ENCODE measurements at places on chromosomes 13 and 19.

- DNase-seq: peak; percentile 42
Observed at GRCh38 chr19:13119627-13120026, 1.6 kb downstream of the NACC1 start.

DNA sequence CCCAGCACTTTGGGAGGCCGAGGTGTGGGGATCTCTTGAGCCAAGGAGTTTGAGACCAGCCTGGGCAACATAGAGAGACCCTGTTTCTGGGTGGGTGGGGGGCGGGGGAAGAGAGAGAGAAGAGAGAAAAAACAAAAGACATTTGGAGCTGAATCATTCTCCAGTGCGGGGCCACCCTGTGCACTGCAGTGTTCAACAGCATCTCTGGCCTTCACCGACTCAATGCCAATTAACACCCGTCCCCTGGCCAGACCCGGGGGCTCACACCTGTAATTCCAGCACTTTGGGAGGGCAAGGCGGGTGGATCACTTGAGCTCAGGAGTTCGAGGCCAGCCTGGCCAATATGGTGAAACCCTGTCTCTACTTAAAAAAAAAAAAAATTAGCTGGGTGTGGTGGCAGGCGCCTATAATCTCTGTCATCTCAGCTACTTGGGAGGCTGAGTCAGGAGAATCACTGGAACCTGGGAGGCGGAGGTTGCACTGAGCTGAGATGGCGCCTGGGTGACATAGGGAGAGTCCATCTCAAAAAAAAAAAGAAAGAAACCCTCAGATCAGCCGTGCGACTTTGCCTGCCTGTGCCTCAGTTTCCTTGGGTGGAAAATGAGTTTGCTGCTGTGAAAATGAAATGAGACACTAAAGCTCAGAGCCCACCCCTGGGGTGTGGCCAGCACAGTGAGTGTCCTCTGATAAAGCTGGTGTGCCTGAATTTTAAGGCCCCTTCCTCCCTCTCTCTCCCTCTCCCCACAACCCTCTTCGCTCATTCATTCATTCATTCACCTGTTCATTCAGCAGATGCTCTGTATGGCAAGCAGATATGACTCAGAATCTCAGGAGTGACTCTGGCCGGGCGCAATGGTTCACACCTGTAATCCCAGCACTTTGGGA is 6.4 kb downstream of the KLF2 start:
- DNase-seq: no peak

DNA sequence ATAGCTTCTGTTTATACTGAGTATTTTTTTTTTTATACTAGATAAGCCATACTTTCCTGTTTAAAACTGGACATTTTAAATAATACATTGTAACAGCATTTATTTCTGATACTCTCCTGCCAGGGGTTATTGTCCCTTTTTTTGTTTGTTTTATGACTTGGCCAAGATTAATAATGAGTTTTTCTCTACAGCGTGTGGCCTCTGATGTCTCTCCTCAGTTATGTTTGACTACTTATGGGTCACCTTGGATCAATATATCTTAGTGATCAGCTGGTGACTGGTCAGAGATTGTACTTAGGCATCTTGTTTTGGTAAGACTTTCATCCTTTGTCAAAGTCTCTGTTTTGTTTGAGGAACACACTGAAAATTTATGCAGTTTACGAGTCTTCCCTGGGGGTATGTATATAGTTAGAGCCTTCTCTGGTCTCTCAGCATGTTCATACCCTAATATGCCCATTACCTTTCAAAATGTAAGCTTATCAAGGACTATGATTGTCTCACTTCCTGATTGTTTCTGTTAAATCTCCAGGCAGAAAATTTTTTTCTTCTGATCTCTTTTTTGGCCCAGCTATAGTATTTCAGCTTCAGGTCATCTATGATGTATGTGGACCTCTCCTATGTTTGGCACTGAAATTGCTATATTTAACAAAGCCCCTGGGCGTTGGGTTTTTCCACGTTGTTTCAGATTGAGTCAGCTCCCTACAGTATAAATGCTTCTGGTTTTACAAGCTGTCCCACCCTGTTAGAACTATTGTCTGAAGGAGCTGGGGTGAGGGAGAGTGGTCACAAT is 87.9 kb downstream of the URI1 start:
- peak; percentile 36 for DNase-seq

- no peak for DNase-seq
Observed at GRCh38 chr19:16175954-16176353, 2.6 kb upstream of the CIB3 start.

DNA sequence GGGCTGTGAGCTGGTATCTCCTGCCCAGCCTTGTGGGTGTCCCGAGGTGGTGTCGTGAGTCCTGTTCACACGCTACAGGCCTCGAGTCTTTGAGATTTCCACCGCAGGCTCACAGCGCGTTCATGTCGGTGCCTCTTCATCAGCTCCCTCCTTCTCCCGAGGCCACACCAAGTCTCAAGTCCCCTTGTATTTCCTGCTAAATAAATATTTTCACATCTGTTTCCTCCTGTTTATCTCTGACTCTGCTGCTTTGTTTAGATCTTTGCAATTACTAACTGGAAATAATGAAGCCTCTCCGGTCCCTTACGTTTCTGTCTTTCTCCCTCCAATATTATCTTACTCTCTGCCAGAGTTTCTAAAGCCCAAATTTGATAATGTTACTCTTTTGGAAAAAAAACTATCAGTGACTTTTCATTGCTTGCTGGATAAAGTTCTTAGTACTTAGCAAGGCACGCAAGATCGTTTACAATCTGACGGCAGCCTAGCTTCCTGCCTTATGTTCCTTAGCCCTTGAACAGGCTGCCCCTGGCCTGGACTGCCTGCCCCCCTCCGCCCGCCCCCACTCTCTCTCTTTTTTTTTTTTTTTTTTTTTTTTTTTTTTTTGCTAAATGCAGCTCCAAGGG is 130.5 kb upstream of the RNF113B start:
- DNase-seq: peak; percentile 66

- DNase-seq: no peak
Observed at GRCh38 chr13:59332966-59333365, 830.8 kb downstream of the DIAPH3 start.

DNA sequence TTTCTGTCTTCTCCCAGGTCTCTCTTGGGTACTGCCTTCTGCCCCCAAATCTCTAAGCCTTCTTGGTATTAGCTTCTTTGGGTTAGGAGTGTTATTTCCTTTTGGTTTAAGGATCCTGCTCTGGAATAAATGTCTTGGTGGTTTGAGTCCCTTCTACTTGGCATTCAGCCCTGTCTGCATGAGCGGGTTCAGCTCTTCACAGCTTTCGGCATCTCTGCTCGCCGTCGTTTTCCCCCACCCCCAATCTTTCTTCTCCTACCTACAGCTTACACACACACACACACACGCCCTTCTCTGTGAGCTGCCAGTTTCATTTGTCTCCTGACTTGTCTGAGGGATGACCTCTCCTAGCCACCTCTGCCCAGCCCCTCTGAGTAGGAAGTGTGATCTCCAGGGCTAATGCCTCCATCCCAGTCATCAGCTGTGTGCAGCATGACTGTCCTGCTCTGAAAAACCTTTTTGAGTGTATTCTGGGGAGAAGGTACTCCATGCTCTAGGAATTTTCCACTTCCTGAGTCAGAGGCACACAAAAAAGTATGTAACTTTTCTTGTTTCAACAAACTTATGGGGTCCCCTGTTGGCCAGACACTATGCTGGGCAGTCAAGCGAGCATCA is 4.7 kb downstream of the CNOT3 start:
- DNase-seq: peak; percentile 31

DNA sequence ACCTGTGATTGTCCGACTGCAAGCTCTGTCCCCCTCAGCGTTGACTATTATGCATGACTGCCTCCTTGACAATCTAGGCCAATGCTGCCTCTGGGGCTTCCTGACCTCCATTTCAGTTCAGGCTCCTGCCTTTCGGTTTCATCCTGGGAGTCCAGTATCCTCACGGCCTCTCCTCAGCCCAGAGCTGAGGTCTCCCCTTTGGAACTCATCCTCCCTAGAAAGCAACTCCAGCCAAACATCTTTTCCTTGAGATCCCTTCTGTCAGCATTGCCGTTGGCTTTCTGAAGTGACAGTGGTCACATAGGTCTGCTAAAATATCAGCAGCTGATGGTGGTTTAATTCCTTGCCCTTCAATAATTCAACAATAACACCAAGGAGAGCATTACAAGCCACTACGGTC is 519.1 kb upstream of the NBEA start:
- DNase-seq: no peak

- DNase-seq: no peak
Observed at GRCh38 chr19:47779524-47780214, 1.2 kb downstream of the SELENOW start.

DNA sequence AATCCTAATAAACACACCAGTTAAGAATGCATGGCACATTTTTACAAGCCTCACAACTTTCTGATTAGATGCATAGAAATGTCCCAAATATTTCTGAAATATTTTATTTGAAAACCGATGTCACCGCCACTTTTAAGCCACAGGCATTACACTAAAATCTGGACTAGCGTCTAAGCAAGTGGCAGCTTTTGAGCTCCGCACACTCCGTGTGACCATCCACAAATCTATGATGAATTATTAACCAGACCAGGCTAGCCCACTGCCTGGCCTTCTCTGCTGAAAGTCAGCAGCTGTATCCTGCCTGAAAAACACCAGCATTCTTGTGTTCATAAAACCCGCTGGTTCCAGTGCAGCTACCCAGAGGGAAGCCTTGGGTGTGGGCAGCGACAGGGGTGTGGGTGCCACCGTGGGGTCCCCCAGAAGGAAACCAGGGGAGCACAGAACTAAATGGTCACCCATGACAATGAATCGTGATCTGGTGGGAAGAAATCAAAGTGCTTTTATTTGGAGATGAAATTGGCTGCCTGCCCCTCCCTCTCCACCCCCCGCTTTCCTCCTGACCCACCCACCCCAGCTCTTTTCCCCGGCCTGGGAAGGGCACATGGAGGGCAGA is 13.8 kb downstream of the RASA3 start:
- DNase-seq: peak; percentile 76

GRCh38 chr13:75762076-75762937 is 126.2 kb downstream of the LMO7 start:
- DNase-seq: peak; percentile 63

DNA sequence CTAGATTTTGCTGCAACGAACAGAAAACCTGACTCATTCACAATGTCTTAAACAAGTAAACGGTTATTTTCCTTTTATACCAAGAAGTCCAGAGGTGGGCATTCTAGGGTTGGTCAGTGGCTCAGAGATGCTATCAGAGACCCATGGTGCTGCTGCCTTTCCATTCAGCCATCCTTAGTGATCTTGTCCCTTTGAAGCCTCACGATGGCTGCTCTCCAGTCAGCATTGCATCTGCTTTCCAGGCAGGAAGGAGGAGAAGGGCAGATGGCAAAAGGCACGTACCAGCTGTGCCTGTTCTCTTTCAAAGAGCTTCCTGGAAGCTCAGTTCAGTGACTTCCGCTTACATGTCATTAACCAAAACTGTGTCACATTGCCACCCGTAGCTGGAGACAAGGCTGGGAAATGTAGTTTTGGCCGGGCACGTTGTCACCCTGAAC is 30.1 kb downstream of the WDFY2 start:
- DNase-seq: no peak

GRCh38 chr13:45205124-45205523 is 4.3 kb upstream of the KCTD4 start:
- no peak for DNase-seq

- DNase-seq: no peak
Observed at GRCh38 chr19:38210458-38210987, 13.5 kb downstream of the DPF1 start.

DNA sequence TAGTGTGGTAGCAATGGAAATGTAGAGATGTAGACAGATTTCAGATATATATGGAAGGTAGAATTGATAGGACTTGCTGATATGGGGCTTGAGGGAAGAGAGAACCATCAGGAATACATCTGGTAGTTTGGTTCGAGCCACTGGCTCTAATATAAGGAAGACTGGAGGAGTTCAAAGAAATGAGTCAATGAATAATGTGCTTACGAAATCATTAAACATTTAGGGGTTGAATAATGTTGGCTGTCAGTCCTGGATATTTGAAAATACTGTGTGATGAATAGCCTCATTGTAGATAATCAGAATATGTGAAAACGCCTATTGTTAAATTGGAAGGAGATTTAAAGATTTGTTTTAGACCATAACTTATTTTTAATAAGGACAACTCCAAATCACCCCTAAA is 21.6 kb downstream of the SGCG start:
- DNase-seq: no peak

GRCh38 chr19:12833418-12833737 is 1.0 kb downstream of the RTBDN start:
- no peak for DNase-seq

- no peak for DNase-seq
Observed at GRCh38 chr19:24062190-24062589, 24.8 kb upstream of the ZNF254 start.

- peak; percentile 80 for DNase-seq
Observed at GRCh38 chr13:32246468-32246867, 68.7 kb downstream of the ZAR1L start.

GRCh38 chr13:21074546-21074945 is 13.2 kb upstream of the LATS2 start:
- no peak for DNase-seq

DNA sequence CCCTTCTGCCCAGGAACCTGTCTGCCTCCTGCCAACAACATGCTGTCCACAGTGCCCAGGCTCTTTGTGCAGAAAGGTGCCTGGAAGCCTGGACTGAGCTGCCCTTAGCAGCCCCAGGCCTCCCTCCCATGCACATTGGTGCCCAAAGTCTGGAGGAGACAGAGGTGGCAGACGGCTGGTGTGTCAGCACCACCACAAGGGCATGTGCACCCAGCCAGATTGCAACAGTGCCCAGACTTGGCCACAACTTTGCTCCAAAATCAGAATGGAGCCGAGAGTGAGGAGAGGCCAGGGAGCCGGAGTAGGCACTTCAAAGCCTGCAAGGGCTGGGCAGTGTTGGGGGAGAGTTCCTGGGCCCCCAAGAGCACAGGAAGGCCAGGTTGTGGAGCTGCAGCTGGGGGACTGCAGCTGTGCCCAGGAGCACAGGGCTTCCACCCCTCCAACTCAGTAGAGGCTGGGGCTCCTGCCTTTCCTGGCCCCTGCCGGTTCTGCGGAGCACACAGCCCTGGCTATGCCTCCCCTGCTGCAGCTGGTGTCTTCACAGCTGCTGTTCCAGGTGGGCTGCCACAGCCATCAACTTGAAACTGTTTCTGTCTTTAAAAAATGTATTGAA is 1255.8 kb downstream of the SLITRK5 start:
- no peak for DNase-seq

- DNase-seq: no peak
Observed at GRCh38 chr13:73140801-73141200, 82.0 kb downstream of the KLF5 start.

GRCh38 chr19:39469036-39469435 is 11.6 kb upstream of the TIMM50 start:
- no peak for DNase-seq

DNA sequence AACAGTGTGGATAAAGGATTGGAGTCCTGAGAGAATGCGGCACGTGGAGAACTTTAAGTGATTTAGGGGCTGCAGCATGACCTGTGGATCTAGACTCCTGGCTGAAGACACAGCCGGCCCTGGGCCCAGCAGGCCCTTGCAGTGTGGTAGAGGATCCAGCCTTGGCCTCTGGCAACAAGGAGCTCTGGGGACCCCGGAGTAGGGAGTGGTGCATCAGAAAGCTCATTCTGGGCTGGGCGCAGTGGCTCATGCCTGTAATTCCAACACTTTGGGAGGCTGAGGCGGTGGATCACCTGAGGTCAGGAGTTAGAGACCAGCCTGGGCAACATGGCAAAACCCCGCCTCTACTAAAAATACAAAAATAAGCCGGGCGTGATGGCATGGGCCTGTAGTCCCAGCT is 76.0 kb downstream of the CHST8 start:
- no peak for DNase-seq

Measured in iris pigment epithelial cell (primary cell).